ENCODE measurements at places on chromosomes 13 and 19.

GRCh38 chr13:68927387-68928026 is 1180.1 kb upstream of the ATXN8OS start:
- DNase-seq = no peak

- DNase-seq = no peak
Observed at GRCh38 chr13:98083936-98084335, 59.0 kb upstream of the FARP1 start.

GRCh38 chr13:100542826-100543156 is 45.8 kb downstream of the GGACT start:
- no peak for DNase-seq

- DNase-seq = no peak
Observed at GRCh38 chr19:32219881-32220472, 125.4 kb upstream of the ZNF507 start.

- no peak for DNase-seq
Observed at GRCh38 chr13:49977992-49978391, 18.9 kb upstream of the TRIM13 start.

GRCh38 chr19:41253660-41254059 is 10.5 kb upstream of the HNRNPUL1 start:
- no peak for DNase-seq
